Gastrocnemius medialis (tissue), 4 donors: ENCODE measurements at places on chromosomes 5 and 9. TPM values are rescaled to one million over a fixed set of nuclear protein-coding genes. Genes with fewer than 3 reads are reported as not detected.

- DNase-seq, result no peak
- peak overlapping the region; percentile 58 for H3K4me3 ChIP-seq
Measured at GRCh38 chr5:34008802-34009201, 952 bp upstream of the AMACR start.

DNA sequence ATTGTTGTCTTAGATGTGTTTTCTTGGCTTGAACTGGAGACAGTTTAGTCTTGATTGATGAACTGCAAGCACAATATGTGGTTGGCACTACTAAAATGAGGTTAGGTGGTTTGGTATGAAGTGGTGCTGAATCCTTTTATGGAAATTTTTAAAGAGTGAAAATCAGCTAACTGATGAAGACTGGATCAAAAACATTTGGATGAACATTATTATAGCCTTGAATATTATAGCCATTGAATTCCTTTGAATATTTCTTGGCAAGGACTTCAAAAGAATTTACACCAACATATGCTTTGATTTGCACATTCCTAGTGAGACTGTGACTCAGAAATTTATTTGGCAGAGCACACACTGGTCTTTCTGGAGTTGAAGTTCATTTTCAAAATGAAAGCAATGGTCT lies 318.3 kb downstream of the CHSY3 start:
- no peaks in the 10 kb centered on the region for H3K36me3 ChIP-seq
- H3K4me3 ChIP-seq, result no peak overlapping the region
- no peaks in the 10 kb centered on the region for H3K27me3 ChIP-seq
- H3K27ac ChIP-seq, result no peak overlapping the region
- no peak for DNase-seq
- no peaks in the 10 kb centered on the region for H3K4me1 ChIP-seq

- no peaks in the 10 kb centered on the region for H3K4me1 ChIP-seq
- no peak overlapping the region for H3K4me3 ChIP-seq
- H3K36me3 ChIP-seq, result no peaks in the 10 kb centered on the region
- no peaks in the 10 kb centered on the region for H3K27me3 ChIP-seq
- DNase-seq, result no peak
- no peak overlapping the region for H3K27ac ChIP-seq
Measured at GRCh38 chr5:74623006-74623611, 17.4 kb downstream of the ENC1 start.

DNA sequence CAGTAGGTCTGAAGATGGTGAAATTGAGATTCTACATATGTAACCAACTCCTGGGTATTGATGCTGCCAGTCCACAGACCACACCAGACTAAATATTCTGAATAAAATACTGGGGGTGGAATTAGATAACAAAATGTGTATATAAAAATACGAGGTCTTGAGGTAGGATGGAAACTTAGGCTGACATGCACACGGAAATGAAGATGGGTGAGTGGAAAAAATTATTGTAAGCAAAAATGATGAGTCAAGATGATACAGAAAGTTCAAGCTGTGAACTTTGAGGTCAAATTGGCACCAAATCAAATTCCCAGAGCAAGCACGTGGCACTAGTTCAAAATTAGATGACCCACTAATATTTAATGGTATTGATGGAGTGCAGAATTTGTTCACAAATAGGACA lies 713.4 kb upstream of the ACO1 start:
- no peaks in the 10 kb centered on the region for H3K27me3 ChIP-seq
- H3K4me3 ChIP-seq, result no peak overlapping the region
- H3K27ac ChIP-seq, result no peak overlapping the region
- DNase-seq, result no peak
- no peaks in the 10 kb centered on the region for H3K36me3 ChIP-seq

DNA sequence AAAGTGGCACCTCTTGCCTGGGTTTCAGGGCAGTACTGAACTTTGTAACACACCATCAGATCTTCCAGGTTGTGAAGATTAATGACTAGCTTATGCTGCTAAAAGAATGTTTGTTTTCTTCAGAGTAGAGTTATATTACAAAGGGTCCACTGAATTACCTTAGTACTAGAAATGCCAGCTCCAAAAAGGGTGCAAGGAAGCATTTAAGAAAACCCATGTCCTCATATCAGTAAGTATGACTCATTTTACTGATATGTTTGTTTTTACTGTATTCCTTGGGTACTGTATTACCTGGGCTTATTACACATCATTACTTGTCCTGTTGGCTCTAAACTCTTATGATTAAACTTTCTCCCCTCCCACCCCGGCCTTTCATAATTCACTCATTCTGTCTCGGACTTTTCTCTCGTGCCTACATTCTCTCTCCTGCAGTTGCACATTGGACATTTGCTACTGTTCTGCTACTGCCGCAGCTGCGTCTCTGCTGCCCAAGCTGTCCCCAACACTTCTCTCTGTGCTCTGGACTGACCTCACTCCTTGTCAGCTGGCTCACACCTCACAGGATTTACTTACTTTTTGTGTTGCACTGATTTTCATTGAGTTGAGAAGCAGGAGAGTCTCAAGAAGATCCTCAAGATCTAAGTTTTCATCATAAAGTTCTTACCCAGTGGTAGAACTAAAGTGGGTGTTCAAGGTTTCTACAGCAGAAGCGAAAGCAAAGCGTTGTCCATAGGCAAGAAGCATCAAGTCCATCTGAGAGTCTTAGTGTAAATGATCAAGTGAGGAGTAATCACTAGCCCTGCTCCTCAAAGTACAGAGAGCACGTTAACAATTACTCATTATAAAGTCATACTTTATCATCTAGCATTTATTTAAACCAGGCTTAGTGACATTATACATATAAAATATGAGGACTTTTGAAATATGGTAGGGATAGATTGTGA lies 53.2 kb upstream of the C9orf72 start:
- no peaks in the 10 kb centered on the region for H3K27me3 ChIP-seq
- no peak for DNase-seq
- no peak overlapping the region for H3K4me3 ChIP-seq
- no peaks in the 10 kb centered on the region for H3K4me1 ChIP-seq
- no peaks in the 10 kb centered on the region for H3K36me3 ChIP-seq

- no peak overlapping the region for H3K27ac ChIP-seq
- no peak for DNase-seq
- H3K36me3 ChIP-seq, result no peaks in the 10 kb centered on the region
- no peaks in the 10 kb centered on the region for H3K4me1 ChIP-seq
- H3K4me3 ChIP-seq, result no peak overlapping the region
- no peaks in the 10 kb centered on the region for H3K27me3 ChIP-seq
Measured at GRCh38 chr5:97363577-97363976, 180.5 kb upstream of the RIOK2 start.

DNA sequence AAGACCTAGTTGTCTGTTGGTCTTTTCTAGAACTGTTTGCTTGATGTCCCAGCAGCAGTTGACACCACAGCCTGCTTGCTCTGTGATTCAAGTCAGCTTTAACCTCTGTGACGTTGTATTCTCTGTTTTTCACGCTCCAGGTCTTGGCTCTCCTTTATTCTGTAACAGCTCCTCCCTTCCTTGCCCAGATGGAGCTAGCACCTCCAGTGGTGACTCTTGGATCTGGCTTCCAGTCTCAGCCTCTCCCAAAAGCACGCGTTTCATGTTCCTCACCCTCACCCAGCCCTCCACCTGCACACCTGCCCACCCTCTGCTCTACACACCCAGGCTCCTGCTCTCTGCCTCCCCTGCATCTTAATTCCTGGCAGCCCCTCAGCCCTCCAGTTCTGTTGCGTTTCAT lies 50.6 kb downstream of the DMRT1 start:
- H3K4me3 ChIP-seq, result no peak overlapping the region
- no peak for DNase-seq
- no peaks in the 10 kb centered on the region for H3K27me3 ChIP-seq
- no peak overlapping the region for H3K27ac ChIP-seq
- no peaks in the 10 kb centered on the region for H3K36me3 ChIP-seq
- no peaks in the 10 kb centered on the region for H3K4me1 ChIP-seq

DNA sequence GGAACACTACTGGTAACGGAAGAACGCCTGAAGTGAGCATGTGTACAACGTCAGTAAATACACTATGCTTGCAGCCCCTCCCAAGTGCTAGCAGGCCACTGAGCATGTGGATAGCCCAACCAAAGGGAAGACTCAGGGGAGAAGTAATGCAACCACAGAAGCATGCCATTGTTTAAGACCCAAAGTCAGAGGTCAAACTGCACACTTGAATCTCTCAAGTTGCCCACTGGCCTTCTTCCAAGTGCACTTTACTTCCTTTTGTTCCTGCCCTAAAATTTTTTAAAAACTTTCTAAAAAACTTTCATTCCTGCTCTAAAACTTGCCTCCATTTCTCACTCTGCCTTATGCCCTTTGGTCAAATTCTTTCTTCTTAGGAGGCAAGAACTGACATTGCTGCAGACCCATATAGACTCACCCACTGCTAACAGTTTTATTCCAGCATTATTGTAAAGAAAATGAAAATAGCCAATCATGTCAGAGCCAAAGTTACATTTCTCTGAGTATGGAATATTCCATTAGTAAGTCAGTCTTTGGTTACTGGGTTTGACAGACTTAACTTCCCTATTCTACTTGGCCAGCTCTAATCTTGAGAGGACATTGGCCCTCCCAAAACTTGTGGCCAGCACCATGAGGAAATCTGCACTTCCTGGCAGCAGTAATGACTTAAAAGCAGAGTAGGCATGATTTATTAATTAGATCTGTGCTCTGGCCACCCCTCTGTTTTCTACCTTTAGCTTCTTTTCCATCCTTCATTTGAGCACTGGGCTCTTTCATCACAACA lies 76.9 kb downstream of the TSSK1B start:
- DNase-seq, result no peak
- H3K27me3 ChIP-seq, result no peaks in the 10 kb centered on the region
- no peak overlapping the region for H3K4me3 ChIP-seq
- H3K4me1 ChIP-seq, result no peaks in the 10 kb centered on the region

- no peaks in the 10 kb centered on the region for H3K27me3 ChIP-seq
- no peaks in the 10 kb centered on the region for H3K36me3 ChIP-seq
- no peak overlapping the region for H3K27ac ChIP-seq
- no peak for DNase-seq
- H3K4me1 ChIP-seq, result peaks cover 4% of the 10 kb centered on the region
Measured at GRCh38 chr5:179960204-179960831, 52.6 kb upstream of the TBC1D9B start.

DNA sequence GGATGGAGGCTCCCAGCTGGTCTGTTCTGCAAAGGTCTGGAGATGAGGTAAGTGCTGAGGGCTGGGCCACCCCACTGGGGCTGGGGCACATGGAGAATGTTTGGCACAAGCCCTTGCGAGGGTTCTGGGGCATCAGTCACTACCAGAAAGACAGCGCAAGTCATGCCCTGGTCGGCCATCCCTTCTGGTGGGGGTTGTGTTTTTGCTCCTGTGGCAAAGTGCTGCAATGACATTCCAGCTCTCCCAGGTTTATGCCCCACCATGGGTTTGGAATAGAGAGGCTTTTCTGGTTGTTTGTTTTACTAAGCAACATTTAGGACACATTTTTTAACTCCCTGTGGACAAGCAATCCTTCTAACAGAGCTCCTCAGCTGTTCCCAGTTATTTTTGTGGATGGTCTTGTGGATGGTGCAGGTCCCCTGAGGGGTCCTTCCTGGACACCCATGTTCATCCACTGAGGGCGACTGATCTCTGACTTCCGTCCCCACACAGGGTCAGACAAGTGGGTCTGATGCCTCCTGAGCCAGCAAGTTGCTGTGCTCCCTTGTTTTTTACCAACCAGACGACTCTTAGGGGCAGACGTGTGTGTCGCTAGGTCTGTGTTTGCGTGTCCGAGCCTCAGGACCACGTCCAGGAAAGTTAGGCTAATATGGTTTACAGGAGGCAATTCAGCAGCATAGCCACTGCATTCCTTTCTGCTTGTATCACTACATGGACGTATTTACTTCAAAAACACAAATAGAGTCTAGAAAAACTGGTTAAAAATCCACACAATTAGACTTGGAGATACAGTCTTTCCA lies 64.9 kb upstream of the ECM2 start:
- no peaks in the 10 kb centered on the region for H3K36me3 ChIP-seq
- H3K27me3 ChIP-seq, result no peaks in the 10 kb centered on the region
- H3K4me1 ChIP-seq, result peaks cover 3% of the 10 kb centered on the region
- peak overlapping the region; percentile 55 for H3K27ac ChIP-seq

DNA sequence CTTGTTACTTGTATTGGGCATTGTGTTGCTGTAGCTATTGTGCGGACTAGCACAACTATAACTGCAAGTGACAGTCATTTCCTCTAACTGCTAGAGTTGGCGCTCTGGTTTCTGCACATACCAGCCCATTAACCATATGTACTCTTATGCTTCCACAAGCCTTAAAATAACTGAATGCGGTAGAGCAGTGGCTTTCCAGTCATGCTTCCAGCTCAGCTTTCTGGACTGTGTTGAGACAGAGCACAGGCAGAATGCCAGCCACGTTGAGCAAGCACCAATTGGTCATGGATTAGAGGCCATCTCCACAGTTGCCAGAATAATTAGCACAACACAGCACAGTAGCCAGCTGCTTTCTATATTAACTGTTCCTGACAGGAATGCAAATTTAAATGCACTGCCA lies 12.2 kb downstream of the INVS start:
- H3K4me3 ChIP-seq, result no peak overlapping the region
- H3K36me3 ChIP-seq, result peaks cover 19% of the 10 kb centered on the region
- DNase-seq, result peak; percentile 92
- H3K4me1 ChIP-seq, result peaks cover 37% of the 10 kb centered on the region
- H3K27me3 ChIP-seq, result no peaks in the 10 kb centered on the region

- no peak overlapping the region for H3K27ac ChIP-seq
- peaks cover 20% of the 10 kb centered on the region for H3K4me1 ChIP-seq
Measured at GRCh38 chr5:177432839-177433657, 6.6 kb downstream of the GRK6 start.

DNA sequence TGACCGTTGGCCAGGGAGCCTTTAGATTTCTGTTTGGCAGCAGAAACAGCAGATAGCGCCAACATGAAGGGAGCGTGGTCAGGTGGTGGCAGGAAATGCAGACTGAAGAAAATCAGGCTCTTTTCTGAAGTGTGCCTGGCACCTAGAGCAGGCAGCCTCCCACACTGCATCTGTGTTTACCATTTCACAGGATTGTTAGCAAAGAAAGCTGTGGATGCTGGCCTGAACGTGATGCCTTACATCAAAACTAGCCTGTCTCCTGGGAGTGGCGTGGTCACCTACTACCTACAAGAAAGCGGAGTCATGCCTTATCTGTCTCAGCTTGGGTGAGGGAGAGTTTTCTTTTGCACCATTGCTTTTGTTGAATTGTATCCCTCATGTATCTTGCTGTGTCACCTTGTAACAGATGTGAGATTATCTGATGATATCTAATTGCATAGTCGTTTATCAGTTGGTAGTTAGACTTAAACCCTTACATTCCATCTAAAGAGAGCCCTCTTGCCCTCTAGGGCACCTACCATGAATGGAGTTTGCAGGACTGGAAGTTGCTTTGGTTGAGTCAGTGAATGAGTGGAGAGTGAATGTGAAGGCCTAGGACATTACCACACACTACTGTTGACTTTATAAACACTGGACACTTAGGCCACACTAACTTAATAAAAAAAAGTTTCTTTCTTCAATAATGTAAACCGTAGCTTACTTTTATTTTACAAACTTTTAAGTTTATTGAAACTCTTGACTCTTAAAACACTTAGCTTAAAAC lies 42.8 kb downstream of the ACO1 start:
- no peak overlapping the region for H3K4me3 ChIP-seq
- no peaks in the 10 kb centered on the region for H3K4me1 ChIP-seq
- no peaks in the 10 kb centered on the region for H3K27me3 ChIP-seq

- DNase-seq, result no peak
- H3K4me1 ChIP-seq, result no peaks in the 10 kb centered on the region
- H3K27me3 ChIP-seq, result no peaks in the 10 kb centered on the region
Measured at GRCh38 chr5:6218517-6218916, 159.8 kb downstream of the MED10 start.

GRCh38 chr9:18480662-18481093 lies 6.7 kb downstream of the ADAMTSL1 start:
- H3K27ac ChIP-seq, result no peak overlapping the region

The CETN3 gene
- 1.4 TPM for total RNA-seq

The ANKRD34B gene
- total RNA-seq, result not detected

The TMC1 gene
- total RNA-seq, result 15.7 TPM

The CDKN2A gene
- total RNA-seq, result not detected

The SPAAR gene
- total RNA-seq, result 1.8 TPM

The PLK2 gene
- total RNA-seq, result 21.9 TPM

The TOR1B gene
- total RNA-seq, result 15.9 TPM
